ENCODE measurements at places on chromosomes 3 and 15. TPM values are rescaled to one million over a fixed set of nuclear protein-coding genes. Genes with fewer than 3 reads are reported as not detected.

The GUCA1C gene
- polyA plus RNA-seq = not detected

The C3orf85 gene
- not detected for polyA plus RNA-seq

The LEKR1 gene
- 0.43 TPM for polyA plus RNA-seq

The FOXB1 gene
- polyA plus RNA-seq = not detected

The ACKR4 gene
- 14.8 TPM for polyA plus RNA-seq

The ZBTB47 gene
- polyA plus RNA-seq = 5.2 TPM

The RGMA gene
- polyA plus RNA-seq = 0.65 TPM

The ROPN1 gene
- polyA plus RNA-seq = not detected

The UROC1 gene
- polyA plus RNA-seq = not detected

The OR5K2 gene
- not detected for polyA plus RNA-seq

The CHRD gene
- polyA plus RNA-seq = 0.13 TPM

The GOLGA8R gene
- 0.16 TPM for polyA plus RNA-seq

The WDR49 gene
- not detected for polyA plus RNA-seq

The ALS2CL gene
- polyA plus RNA-seq = 2.0 TPM

The LYZL4 gene
- polyA plus RNA-seq = not detected

The SH3GL3 gene
- 0.28 TPM for polyA plus RNA-seq

The TMEM212 gene
- polyA plus RNA-seq = not detected

The SLC24A5 gene
- not detected for polyA plus RNA-seq

The CCR9 gene
- not detected for polyA plus RNA-seq

The SQOR gene
- polyA plus RNA-seq = 21.9 TPM

The DOCK3 gene
- polyA plus RNA-seq = 0.23 TPM

The CD86 gene
- polyA plus RNA-seq = not detected

The A4GNT gene
- polyA plus RNA-seq = not detected

The GPR87 gene
- not detected for polyA plus RNA-seq

The TMEM207 gene
- not detected for polyA plus RNA-seq

The FETUB gene
- polyA plus RNA-seq = not detected

The ATP13A5 gene
- polyA plus RNA-seq = not detected

The TUSC7 gene
- polyA plus RNA-seq = not detected

The CD80 gene
- polyA plus RNA-seq = not detected

The WNT5A gene
- polyA plus RNA-seq = 74.0 TPM

The GPR176 gene
- polyA plus RNA-seq = 156 TPM

The NR2E3 gene
- 0.65 TPM for polyA plus RNA-seq

The MEX3B gene
- polyA plus RNA-seq = 5.3 TPM

The GPR15 gene
- polyA plus RNA-seq = not detected

The IMPG2 gene
- not detected for polyA plus RNA-seq

The P3H2 gene
- 4.7 TPM for polyA plus RNA-seq

The PLIN1 gene
- polyA plus RNA-seq = not detected

The TOPAZ1 gene
- polyA plus RNA-seq = not detected

The KBTBD12 gene
- polyA plus RNA-seq = not detected

The GNAT1 gene
- not detected for polyA plus RNA-seq

The NDUFB5 gene
- 126 TPM for polyA plus RNA-seq

The KNG1 gene
- not detected for polyA plus RNA-seq
